ENCODE measurements at places on chromosomes 3 and 15.

GRCh38 chr15:71777216-71777943 lies 33.0 kb upstream of the NR2E3 start:
- no peak for DNase-seq

DNA sequence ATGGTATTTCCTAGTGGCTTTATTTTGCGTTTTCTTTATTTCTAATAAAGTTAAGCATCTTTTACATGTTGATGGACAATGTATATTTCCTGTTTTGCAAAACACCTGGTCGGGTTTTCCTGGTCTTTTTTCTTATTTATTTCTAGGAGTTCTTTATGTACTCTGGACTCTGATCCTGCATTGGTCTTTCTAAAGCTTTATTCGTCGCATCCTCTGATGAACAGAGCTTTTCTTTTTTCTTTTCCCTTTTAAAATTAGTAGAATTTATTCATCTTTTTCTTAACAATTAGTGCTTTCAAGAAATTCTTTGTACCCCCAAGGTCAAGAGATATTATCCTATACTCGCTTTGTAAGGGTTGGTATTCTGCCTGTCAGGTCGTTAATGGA lies 32.2 kb downstream of the ZDHHC19 start:
- no peak for DNase-seq

DNA sequence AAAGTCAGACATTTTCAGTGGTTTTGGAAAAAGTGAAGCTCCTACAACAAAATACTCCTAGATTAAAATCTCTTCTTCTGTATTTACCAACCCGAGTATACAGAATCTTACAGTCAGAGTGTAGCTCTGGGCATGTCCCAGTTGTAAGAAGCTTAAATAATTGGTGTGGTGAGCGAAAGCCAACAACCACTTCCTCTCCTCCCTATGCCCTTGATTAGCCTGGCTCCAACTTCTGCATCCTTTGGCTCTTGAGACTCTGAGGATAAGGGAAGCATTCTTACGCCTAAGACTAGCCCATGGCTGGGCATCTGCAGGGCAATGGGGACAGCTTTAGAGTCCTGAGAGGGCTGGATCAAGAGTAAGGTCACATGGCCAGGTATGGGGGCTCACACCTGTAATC lies 25.5 kb downstream of the RFT1 start:
- DNase-seq, result no peak

DNA sequence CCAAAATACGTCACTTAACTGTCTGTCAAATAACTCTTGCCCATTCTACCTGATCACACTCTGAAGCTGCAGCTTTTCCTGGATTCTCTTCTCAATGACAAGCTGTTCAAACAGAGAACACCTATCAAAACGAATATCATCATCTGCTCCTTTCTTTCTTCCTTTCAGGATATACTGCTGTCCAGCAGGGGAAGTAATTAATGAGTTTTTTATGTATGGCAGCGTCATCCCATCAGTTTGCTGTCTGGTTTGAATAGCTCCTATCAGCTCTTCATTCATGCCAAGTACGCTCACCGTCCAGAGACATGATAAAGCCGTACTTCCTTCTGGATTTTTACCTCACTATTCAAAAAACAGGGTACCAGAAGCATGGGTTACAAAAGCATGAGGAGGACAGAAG lies at the start of gene CHRM5:
Gene CHRM5, plus strand, starts transcription at position 274 of the 400 bp plus-strand sequence. CDS start 94,221 bp downstream, outside the sequence.
- DNase-seq, result no peak

DNA sequence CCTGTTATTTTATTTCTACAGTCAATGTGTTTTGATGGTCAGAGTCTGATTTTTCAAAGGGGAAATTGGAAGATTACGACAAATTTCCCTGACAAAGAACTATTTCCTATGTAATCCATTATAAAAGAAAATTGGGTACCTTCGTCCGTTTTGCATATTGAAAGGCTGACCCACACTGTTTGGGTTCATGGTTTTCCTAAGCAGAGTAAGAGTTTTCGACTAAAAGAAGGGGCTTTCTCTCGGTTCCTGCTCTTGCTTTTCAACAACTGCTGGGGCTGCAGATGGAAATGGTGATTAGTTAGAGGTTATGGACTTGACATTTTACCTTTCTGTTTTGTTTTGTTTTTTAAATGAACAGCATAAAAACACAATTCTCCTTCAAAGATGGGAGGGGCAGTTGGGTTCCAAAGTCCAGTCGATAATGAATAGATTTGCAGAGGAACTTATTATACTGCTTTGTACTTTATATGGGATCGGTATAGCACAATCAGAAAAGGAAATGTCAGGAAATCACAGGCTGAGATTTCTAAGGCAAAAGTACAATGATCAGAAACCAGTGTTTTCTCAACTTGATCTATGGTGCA lies 978 bp downstream of the KCNMB2 start:
- no peak for DNase-seq

DNA sequence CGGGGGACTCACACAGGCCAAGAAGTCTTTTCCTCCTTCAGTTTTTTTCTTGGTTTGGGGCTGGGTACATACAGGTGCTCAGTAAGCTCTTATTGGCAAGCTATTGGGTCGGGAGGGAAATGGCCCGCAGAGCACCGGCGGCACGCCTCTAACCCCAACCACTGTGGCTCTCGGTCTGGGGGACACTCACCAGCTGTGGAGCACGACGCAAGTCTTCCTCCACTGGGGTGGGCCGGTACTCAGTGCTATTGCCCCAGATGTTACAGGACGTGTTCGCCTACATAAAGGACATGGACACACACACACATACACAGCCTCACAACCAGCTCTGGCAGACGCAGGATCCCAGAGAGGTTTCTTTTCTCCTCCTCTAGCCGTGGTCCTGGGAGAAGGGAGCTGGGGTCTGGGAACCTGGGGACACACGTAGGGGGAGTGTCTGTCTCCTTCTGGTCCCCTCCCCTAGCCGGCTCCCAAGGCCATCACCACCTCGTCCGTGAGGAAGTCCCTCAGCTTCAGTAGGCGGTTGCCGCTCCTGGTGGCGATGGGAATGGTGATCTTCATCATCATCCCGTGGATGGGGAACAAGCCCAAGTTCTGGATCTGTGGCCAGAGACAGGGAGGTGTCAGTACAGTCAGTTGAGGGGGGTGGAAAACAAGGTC lies 33.4 kb downstream of the FEM1B start:
- DNase-seq, result no peak
